Left kidney (tissue), 8 donors: ENCODE measurements at places on chromosomes 7 and 10.
A peak's percentile ranks its signal among the peaks of the same experiment; 100 is the strongest.

GRCh38 chr7:152735443-152736004 lies 24.0 kb upstream of the ACTR3B start:
- DNase-seq: peak; percentile 51

DNA sequence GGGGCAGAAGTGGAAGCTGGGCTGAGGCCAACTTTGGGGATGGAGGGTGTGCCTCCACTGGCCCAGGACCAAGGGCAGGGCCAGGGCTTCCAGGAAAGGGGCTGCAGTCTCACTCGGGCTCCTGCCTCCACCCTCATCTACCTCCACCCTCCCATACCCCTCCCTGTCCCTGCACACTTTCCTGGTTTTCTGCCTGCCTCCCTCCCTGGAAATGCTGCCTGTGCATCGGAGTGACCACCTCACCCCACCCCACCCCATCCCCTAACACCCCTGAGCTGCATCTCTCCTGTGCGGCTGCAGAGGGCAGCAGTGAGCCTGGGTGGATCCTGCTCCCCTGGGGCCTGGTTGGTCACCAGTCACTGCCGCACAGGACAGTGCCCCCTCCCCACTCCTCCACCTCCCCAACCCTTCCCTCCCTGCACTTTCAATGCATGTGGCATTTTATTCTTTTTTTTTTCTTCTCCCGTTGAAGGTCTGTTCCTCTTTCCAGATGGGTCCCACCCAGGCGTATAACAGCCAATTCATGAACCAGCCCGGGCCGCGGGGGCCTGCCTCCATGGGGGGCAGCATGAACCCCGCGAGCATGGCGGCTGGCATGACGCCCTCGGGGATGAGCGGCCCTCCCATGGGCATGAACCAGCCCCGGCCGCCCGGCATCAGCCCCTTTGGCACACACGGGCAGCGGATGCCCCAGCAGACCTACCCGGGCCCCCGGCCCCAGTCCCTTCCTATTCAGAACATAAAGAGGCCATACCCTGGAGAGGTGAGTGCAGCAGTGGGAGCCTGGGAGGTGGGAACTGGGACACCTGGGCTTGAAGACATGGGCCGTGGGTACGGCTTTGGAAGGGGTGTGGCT lies 54.1 kb upstream of the PPIF start:
- DNase-seq: no peak

DNA sequence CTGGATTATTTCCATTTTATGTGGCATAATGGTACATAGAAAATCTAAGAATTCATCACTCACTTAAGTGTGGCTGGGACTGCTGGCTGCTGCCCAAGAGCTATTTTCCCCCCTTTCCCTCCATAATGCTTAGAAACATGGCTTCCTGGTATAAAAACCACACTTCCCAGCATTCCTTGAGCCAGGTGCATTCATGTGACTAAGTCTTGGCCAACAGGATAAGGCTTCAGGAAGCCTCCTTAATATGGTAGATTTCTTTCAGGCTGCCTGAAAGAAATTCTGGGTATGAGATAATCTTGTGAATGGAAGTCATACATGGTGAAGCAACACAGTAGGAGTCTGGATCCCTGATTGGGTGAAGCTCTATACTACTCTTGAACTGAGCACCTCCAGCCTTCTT lies 178.0 kb downstream of the JAZF1 start:
- DNase-seq: no peak

- DNase-seq: no peak
These were observed 271.1 kb downstream of the ADARB2 start for GRCh38 chr10:1465993-1466764.

GRCh38 chr10:64038107-64038506 lies 516.9 kb downstream of the REEP3 start:
- no peak for DNase-seq

DNA sequence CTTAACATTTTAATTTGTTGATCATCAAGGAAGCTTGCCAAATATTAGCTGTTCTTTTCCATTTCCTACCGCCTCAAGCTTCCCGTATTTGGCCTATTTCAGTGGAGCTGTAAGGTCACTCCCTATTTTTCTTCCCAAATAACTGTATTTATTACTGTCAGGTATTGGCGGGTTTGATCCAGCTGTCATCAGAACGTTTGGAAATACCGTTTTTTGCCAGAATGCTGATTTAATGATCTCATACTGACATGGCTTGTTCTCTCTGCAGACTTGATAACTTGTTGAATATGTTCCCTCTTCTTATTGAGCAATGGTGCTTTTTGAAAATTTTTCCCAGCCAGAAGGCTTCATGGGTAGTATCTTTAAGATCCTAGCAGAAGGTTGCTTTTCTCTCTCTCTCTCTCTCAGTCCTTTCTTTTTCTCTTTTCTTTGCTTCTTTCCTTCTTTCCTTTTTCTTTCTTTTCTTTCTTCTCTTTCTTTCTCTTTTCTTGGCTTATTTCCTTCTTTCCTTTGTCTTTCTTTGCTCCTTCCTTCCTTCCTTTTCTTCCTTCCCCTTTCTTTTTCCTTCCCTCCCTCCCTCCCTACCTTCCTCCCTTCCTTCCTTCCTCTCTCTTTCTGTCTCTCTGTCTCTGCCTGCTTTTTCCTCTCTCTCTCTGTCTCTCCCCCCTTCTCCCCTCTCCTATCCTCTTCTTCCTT lies 42.1 kb downstream of the CUX1 start:
- no peak for DNase-seq

- DNase-seq: no peak
These were observed 333.8 kb downstream of the CXCL12 start for GRCh38 chr10:44051091-44051490.

DNA sequence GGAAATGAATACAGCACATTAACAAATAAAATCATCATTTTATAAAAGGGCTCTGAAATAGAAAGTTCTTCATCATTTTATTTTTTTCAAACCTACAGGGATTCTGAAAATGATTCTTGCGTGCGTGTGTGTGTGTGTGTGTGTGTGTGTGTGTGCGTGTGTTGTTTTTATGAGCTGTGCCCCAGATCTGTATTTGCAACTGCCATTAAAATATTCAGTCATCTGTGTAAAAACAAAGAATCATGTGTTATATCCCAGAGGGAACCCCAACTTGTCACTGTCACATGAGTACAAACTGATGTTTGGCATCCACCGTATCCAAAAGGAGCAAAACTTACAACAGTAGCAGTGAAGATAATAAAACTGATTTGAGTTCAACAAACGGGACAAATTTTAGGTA lies 635.4 kb upstream of the PFKP start:
- no peak for DNase-seq

DNA sequence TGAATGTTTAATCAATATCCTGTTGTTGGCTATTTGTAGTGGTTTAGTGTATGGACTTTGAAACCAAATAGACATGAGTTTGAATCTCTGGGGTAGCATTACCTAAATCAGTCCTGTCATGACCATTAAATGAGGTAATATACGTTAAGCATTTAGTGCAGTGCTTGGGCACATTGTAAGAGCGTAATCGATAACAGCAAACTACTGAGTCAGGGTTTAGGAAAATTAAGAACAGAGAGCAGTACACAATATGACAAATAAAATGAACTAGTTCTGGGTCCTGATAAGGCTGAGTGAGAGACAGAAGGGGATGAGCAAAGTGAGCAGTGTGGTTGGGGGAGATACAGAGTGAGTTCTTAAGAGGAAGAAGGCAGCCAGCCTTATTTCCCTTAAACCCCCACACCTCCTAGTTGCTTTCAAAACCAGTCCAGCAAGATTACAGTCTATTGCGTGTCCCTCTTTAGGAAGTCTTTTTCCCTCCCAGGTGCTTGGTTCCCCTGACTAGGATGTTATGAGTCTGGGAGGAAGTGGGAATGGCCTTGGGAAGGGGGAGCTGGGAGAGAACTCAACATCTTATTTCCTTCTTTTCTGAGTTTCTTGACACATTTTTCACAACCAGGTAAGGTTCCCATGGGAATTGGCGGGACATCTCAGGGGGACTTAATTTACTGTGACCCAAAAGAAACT lies 171.0 kb downstream of the SND1 start:
- DNase-seq: no peak

- DNase-seq: no peak
These were observed 11.7 kb upstream of the CCDC172 start for GRCh38 chr10:116312548-116312947.

DNA sequence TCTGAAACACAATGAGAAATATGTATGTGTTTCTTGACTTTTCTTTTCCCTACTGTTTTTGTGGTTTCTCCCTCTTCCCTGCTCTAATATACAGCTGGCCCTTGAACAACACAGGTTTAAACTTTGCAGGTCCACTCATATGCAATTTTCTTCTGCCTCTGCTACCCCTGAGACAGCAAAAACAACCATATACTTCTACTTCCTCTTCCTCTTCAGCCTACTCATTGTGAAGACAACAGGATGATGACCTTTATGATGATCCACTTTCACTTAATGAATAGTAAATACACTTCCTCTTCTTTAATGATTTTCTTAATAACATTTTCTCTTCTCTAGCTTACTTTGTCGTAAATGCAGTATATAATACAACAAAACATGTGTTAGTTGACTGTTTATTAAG lies 35.0 kb upstream of the DGKB start:
- DNase-seq: no peak

DNA sequence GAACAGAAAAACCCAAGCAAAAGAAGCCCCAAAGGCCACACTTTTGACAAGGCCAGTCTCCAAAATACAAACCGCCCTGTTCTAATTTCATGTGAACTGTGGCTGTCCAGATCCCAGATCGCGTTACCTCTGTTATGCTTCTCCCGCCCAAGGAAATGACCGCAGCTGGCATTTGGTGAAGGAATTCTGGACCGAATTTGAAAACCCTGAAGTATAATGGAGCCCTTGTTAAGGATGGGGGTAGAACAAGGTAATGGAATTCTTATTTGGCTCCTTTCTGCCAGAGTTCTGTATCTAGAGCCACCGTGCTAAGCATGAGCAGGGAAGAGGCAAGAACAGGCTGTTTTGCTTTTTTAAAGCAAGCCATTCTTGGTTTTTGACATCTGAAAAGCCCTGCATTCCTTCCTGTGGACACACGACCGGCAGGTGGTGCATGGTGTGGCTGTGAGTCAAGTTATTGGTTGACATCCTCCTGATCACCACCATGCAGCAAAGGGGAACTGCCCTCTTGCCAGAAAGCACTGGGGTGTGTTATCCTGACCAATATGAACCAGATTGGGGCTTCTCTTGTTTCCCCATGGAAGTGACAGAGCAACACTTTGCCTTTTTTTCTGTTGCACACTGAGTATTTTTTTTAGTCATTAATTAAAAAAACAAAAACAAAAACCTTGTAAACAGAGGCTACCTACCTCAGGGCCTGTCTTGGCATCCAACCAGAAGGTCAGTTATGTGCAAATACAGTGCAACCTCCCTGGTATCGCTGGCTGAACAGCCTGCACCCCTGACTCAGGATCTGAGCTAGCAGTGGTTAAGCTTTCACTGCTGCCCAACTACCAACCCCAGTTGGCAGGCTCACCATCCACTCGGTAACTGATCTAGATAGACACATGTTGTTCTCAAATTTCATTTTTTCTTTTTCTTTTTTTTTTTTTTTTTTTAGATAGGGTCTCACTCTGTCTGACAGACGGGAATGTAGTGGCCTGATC lies 14.2 kb downstream of the UCMA start:
- no peak for DNase-seq

DNA sequence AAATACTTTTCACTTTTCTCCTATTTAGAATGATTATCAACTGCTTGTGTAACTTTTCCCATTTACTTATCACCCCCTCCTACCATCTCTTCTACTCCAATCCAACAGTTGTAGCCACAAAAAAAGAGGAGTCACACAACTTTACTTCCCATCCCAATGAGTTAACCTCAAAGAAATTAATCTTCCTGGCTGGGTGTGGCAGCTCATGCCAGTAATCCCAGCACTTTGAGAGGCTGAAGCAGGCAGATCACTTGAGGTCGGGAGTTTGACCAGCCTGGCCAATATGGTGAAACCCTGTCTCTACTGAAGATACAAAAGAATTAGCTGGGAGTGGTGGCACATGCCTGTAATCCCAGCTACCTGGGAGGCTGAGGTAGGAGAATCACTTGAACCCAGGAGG lies 19.9 kb downstream of the SYPL1 start:
- no peak for DNase-seq

DNA sequence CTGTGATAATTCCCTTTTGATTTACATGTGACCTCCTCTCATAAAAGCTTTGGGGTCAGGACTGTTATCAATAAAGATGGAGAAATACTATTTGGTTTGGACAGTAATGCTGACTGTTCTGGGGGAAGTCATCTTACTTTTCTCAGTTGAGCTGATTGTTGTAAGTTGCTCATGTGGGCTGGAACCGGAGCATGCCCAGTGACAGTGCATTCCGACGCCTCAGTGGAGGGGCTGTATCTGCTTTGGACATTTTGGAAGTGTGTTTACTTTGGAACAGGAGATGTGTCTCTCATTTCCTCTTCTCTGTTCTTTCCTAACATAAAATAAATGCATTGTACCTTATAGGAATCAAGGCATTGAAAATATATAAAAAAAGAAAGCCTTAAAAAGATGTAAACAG lies 30.1 kb downstream of the RBM33 start:
- DNase-seq: peak; percentile 12
